ENCODE measurements at places on chromosomes 3 and 15.

GRCh38 chr3:46946856-46947545 is 29.5 kb downstream of the CCDC12 start:
- DNase-seq: no peak

- DNase-seq: no peak
Measured at GRCh38 chr3:13015286-13016082, 57.7 kb downstream of the IQSEC1 start.

DNA sequence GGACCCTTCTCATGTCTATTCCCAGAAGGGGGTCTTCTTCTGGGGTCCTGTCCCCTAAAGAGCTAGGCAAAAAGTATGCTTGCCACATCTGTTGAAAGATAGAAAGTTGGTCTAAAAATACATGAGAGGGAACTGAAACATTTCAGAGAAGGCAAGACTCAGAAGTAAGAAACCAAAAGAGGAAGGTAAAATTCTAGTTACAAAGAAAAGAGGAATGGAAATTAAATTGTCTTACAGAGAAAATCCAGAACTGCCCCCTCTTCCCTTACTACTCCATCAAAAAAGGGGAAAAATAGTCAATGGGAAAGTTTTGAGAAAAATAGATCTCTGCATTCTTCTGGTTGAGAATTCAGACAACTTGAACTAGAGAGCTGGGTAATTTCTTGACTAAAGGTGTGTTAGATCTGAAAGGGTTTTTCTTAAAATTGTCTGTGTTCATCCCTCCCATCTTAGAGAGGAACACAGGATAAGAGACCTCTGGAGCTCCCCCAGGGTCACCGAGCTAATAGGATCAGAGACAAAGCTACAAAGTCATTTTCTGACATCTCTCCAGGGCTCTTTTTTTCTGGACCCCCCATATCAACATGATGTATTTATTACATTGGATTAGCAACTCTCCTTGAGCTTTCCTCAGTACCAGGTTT is 32.3 kb upstream of the CCR2 start:
- no peak for DNase-seq

- no peak for DNase-seq
Measured at GRCh38 chr3:127690106-127690505, 17.4 kb downstream of the ABTB1 start.

DNA sequence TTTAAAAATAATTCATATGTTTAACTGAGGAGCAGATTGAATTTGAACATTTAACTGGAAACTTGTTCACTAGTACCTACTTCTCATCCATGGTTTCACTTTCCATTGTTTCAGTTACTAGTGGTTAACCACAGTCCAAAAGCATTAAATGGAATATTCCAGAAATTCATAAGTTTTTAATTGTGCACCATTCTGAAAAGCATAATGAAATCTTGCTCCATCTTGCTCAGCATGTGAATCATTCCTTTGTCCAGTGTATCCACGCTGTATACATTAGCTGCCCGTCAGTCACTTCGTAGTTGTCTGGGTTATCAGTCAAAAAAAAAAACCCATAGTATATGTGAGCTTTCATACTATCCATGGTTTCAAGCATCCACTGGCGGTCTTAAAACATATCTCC is 217.6 kb downstream of the TPRG1 start:
- no peak for DNase-seq

GRCh38 chr3:128054367-128054766 is 2.1 kb downstream of the SEC61A1 start:
- DNase-seq: no peak

- no peak for DNase-seq
Measured at GRCh38 chr15:40379853-40380252, 2.7 kb upstream of the KNSTRN start.

GRCh38 chr3:63061449-63061848 is 186.2 kb upstream of the CADPS start:
- DNase-seq: no peak

DNA sequence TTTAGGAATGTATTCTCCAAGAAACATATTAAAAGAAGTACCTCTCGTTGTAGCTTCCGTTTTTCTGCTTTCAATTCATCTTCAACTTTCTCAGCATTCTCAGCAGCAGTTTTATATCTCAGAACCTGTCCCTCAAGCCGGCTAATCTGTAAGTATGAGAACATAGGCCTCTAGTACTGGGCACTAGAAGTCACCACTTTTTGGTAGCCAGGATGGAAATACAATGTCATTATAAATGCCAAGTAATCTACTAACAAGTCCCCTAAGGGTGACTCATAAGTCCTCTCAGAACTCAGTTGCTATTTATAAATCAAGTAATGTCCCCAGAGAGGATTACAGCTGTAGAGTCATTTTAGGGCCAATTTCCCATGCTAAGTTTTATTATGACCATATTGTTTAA is 61.1 kb downstream of the MLH1 start:
- no peak for DNase-seq

- DNase-seq: no peak
Measured at GRCh38 chr3:122232485-122232884, 49.0 kb downstream of the CASR start.

GRCh38 chr3:15450438-15451215 is 23.2 kb downstream of the EAF1 start:
- DNase-seq: no peak

DNA sequence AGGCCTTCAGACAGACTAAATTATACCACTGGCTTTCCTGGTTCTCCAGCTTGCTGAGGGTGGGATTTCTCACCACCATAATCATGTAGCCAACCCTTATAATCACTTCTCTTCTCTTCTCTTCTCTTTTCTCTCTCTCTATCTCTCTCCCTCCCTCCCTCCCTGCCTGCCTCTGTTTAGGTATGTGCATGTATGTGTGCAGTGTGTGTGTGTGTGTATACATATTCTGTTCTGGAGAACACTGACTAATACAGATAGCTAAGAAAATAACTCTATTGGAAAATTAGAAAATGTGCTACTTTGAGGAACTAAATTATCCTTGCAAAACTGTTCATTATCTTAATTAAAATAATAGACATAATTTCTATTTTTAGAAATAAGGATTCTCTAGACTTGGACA is 118.6 kb upstream of the GADL1 start:
- DNase-seq: no peak

DNA sequence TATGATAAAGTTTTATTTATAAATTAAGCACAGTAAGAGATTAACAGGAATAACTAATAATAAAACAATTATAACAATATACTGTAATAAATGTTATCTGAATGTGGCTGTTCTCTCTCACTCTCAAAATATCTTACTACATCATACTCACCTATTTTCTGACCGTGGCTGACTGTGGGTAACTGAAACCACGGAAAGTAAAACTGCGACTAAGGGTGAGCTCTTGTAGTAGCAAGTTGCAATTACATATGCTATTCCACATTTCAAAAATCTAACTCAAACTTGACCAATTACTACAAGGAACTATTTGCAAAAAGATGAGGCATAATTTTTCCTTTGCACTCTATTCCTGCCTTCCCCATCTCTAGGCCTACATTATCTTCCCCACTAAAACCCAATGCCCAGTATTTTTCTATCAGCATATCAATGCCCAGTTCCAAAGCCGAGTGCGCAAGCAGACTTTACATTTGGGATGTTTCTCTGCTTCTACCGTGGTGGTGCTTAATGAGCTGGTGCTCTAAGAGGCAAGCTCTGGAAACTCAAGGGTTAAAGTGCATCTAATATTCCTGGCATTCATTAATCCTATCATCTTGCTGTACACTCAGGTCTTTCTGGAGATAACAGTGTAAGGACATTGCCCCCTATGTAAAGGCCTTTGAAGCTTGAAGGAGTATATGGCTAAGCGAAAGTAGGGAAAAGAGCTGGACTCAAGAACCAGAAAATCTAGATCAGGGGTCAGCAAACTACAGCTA is 6.7 kb downstream of the PCYT1A start:
- DNase-seq: no peak

DNA sequence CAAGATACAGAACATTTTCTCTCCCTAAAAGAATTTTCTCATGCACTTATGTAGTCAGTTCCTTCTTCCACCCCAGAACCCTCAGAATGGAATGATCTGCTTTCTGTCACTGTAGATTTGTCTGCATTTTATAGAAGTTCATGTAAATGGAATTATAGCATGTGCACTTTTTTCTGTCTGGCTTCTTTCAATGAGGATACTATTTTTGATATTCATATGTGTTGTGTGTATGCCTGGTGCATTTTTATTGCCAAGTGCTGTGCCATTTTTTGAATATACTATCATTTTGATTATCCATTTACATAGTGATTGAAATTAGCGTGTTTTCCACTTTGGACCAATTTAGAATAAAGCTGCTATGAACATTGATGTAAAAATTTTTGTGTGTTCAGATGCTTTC is 156.6 kb upstream of the ALCAM start:
- DNase-seq: no peak

DNA sequence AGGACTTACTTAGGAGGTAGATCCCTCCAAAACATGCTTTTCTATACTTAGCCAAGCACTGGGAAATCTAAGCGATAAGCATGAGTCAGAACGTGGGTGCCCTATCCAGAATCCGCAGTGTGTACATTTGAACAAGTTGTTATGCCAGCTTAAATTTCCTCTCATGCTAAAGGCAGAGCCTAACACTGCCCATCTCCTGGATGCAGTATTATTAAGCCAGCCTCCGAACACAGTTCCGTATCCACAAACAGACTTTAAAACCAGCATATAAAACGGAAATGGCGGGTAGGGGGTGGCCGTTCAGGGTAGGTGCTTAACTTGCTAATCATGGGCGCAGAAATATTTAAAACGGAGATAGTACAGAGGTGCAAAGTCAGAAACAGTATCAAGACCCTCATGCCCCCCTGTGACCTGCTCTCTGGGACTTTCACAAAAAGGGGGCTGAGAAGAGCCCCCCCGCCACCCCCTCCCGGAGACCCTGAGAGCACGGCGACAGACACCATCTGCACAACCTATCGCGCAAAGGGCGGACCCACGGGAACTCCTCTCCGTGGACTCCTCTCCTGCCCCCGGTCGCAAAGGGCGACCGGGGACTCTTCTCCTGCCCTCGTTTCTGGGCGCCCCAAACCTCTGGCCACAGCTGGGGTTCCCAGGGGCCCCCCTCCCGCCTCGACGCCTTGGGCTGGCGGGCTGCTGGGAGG is 889 bp upstream of the LRRIQ4 start:
- DNase-seq: peak; percentile 24

- no peak for DNase-seq
Measured at GRCh38 chr3:82643948-82644347, 882.5 kb upstream of the GBE1 start.

DNA sequence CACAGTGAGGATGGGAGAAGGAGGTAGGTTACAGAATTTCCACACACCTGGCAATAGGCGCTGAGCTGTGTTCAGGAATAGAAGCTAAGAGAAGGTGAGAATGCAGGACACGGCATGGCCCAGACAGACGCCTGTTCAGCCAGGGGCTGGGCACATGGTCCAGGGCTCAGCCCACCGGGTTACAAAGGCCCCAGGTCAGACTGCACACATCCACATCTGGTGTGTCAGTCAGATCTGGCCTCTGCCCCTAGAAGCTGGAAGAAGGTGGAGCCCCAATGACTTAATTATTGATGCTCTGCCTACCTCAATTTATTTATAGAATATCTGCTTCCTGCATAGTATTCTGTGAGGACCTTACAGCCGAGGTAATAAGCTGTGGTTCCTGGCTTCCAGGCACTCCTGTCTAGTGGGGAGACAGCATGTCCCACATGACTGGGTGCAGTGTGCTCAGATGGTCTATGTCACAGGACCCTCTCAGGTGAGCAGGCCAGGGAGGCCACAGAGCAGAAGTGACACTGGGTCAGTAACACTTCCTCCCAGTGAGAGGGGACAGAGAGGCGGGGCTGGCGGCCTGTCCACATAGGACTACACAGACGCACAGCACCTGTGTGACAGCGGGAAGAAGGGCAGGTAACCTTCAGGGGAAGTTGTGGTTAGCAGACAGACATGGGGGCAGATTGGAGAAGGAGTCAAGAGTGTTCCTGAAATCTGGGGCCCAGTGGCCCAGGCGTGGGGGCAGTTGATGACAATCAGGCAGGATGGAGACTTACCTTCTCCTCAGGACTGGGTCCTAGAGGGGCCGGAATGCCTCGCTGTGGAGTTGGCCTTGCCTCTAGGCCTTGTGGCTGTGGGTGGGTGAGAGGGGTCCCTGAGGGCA is 38.6 kb upstream of the PLXNA1 start:
- no peak for DNase-seq

DNA sequence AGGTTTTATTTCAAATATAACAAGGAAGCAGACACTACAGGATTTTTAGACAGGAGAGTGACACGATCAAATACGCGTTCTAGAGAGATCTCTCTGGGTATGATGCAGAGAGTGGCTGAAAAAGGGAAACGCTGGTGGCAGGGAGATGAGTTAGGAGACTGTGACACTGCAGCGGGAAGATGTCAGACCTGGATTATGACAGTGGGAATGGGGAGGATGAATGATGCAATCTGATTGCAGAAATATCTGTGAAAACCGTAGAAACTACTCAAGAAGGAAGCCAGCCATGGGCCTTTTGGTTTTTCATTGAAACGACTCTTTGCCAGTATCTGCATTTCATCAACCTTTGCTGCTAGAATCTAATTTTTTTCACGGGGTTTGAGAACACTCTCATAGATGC is 157.9 kb downstream of the FAM43A start:
- no peak for DNase-seq

DNA sequence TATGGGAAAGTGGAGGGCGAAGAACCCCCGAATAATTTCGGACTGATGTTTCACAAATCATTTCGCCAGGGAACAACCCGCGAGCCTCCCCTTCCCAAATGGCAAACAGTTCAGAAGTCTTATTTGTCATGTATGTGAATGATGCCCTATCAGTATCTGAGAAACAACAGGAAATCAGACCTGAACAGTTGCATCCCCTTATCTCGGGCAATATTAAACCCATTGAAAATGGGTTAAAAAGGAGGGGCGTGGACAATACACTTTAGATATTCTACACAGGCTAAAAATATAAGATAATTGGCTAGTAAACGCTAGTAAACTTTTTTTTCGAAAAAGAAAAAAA is 1003.3 kb upstream of the NR2F2 start:
- DNase-seq: no peak

- DNase-seq: no peak
Measured at GRCh38 chr3:12323237-12323636, 34.4 kb downstream of the PPARG start.

GRCh38 chr3:137988152-137988551 is 21.8 kb upstream of the CLDN18 start:
- DNase-seq: no peak

- DNase-seq: no peak
Measured at GRCh38 chr15:35728219-35728940, 182.4 kb upstream of the DPH6 start.

GRCh38 chr3:193240850-193241706 is at the start of gene PLAAT1:
PLAAT1 (plus strand) TSS chr3:193241222; CDS start chr3:193255651, 14,429 bp downstream.
- DNase-seq: peak; percentile 91

GRCh38 chr3:154060238-154061000 is 60.8 kb upstream of the ARHGEF26 start:
- no peak for DNase-seq

DNA sequence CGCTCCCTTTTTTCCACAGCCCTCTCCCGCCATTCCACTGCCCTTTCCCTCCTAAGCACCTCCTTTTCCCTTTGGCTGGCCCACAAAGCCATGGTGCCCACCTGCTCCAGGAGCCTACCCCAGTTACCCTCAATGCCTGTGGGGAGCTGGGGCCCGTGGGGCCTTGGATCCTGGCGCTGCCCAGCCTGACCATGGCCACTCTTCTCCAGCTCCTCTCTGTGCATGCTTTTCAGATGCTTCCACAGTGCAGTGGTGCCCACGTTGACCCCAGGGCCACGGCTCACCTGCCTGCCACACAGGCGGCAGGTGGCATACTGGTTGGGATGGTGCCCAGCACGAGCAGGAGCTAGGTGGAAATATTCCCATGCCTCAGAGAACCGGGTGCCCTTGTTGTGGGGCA is 1.5 kb downstream of the ZBED2 start:
- DNase-seq: no peak

- no peak for DNase-seq
Measured at GRCh38 chr15:29132735-29133181, 136.9 kb downstream of the NSMCE3 start.

GRCh38 chr3:37240170-37240945 is 66.0 kb upstream of the LRRFIP2 start:
- no peak for DNase-seq

Measured in NCI-H1436 (cell line).